SW 1271 (cell line): ENCODE measurements at places on chromosomes 11 and 22.

- DNase-seq = no peak
Measured at GRCh38 chr22:40511604-40512003, 124.9 kb downstream of the MRTFA start.

- no peak for DNase-seq
Measured at GRCh38 chr22:47997052-47997590, 1234.7 kb downstream of the TBC1D22A start.

GRCh38 chr11:69903211-69903610 is 84.0 kb upstream of the FGF3 start:
- DNase-seq = no peak

DNA sequence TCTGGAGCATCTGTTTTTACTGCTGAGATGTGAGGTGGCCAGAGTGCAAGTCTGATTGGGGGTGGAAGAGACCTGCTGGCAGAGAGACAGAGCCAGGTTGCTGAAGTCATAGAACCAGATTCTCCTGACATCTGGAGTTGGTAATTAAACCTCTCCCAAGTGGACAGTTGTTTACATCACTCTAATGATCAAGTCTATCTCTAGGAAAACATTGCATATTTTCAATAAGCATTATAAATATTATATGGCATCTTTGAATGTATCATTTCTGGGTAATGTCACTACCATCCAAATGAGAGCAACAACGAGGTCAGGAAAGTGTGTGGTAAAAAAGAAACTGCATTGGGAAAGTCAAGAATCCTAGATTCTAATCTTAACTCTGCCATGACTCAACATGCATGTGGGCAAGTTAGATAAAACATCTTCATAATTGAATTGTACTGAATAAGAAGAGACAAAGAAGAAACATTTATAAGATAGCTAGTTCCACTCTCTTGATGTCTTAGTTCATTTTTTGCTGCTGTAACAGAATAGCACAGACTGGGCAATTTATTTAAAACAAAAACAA is 351.2 kb upstream of the API5 start:
- no peak for DNase-seq

GRCh38 chr11:2290351-2290841 is 11.3 kb downstream of the C11orf21 start:
- DNase-seq = no peak

- no peak for DNase-seq
Measured at GRCh38 chr11:104467404-104467803, 303.5 kb upstream of the PDGFD start.

- DNase-seq = no peak
Measured at GRCh38 chr11:77512092-77512491, 38.2 kb upstream of the PAK1 start.

- no peak for DNase-seq
Measured at GRCh38 chr11:32438866-32439489, 3.6 kb upstream of the WT1 start.

- DNase-seq = no peak
Measured at GRCh38 chr11:44729713-44730112, 3.0 kb downstream of the TSPAN18 start.

DNA sequence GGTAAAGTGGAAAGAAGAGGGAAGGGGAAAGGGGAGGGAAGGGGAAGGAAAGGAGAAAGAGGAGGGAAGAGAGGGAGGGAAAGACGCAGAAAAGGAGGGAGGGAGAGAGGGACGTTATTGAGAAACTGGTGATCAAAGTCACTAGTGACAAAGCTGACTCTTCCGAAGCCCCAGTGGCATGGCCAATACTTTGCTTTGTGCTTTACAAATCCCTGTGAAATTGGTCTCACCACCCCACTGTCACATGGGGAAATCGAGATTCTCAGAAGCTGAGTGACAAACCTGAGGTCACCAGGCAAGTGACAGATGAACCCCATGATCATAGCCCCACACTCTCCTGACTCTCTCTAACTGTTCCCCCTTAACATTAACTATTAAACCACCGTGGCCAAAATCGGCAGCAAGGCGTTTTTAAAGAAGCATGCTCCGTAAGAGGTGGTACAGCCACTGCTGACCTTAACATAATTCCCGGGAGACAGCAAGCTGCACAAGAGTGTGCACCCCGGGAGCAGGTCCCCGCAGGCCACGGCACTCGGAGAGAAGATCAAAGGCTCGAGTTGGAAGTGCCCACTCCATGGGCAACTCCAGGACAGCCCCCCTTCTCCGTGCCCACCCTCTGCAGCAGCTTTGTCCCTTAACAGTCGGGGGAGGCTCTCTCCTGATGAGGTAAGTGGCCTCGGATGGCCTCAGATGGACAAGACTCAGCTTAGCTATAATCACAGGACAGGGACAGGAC is 34.8 kb downstream of the CELSR1 start:
- no peak for DNase-seq

- DNase-seq = no peak
Measured at GRCh38 chr22:20159076-20159475, 8.2 kb upstream of the CCDC188 start.

DNA sequence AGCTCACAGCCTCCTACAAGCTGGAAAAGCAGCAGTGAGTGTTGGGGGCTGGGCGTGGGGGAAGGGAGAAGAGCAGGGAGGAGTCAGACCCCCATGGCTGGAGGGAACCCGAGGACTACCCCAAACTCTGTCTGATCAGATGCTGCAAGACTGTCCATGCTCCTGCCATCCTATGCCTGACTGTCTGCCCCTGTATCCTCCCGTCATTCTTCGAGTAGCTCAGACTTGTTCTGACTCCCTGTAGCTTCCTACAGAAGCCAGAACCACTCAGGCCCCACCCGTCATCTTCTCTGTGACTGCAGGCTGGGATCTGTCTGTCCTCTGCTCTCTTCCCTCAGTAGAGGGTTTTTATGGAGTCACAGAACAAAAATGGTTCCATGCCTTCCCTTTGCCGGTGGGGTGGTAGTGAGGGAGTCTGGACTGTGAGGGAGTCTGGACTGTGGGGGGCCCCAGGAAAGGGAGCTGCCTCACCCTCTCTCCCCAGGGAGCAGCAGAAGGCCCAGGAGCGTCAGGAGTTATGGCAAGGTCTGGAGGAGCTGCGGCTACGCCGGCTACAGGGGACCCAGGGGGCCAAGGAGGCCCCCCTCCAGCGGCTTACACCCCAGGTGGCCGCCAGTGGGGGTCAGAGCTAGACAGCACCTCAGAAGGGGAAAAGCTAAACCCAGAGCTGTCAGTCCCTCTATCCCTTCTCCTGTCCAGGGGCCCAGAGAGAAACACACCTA is 2.3 kb downstream of the GPHA2 start:
- no peak for DNase-seq

DNA sequence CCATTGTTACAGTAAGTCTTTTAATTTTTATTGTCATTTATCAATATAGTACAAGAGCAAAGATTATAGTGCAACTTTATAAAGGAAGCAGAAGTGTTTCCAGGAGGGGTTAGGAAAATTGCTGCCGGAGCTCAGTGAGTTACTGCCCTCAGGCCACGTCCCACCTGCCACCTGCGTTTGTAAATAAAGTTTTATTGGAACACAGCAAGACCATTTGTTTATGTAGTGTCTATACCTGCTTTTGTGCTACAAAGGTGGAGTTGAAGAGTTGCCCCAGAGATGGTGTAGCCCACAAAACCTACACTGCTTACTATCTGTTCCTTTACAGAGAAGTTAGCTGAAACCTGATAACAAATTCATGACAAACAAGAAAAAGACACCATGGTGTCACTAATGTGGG is 437.8 kb upstream of the B3GAT1 start:
- DNase-seq = no peak

DNA sequence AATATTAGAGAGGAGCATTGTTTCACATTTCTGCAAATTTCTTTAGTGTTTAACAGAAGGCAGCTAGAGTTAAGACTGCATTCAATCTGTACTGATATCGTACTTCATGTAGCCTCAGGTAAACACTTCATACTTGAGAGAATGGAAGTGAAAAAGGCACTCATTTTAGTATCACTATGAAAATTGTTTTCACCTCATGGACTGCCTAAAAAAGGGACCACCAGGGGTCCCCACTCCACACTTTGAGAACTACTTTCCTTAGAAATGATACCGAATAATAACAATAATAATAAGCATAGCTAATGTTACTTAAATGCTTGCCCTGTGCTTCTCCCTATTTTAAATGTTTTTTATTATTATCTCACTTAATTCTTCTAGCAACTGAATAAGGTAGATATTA is 95.1 kb downstream of the BLID start:
- peak; percentile 18 for DNase-seq

- no peak for DNase-seq
Measured at GRCh38 chr11:115627071-115627470, 122.9 kb upstream of the CADM1 start.

GRCh38 chr22:36549033-36549432 is 20.1 kb upstream of the EIF3D start:
- DNase-seq = no peak

GRCh38 chr11:783581-784015 is 6.3 kb downstream of the CEND1 start:
- DNase-seq = no peak

- DNase-seq = no peak
Measured at GRCh38 chr11:22734628-22735345, 68.4 kb downstream of the GAS2 start.

GRCh38 chr11:117790279-117790678 is 6.7 kb downstream of the DSCAML1 start:
- DNase-seq = no peak

GRCh38 chr11:72812604-72812966 is 1.6 kb upstream of the ATG16L2 start:
- no peak for DNase-seq

DNA sequence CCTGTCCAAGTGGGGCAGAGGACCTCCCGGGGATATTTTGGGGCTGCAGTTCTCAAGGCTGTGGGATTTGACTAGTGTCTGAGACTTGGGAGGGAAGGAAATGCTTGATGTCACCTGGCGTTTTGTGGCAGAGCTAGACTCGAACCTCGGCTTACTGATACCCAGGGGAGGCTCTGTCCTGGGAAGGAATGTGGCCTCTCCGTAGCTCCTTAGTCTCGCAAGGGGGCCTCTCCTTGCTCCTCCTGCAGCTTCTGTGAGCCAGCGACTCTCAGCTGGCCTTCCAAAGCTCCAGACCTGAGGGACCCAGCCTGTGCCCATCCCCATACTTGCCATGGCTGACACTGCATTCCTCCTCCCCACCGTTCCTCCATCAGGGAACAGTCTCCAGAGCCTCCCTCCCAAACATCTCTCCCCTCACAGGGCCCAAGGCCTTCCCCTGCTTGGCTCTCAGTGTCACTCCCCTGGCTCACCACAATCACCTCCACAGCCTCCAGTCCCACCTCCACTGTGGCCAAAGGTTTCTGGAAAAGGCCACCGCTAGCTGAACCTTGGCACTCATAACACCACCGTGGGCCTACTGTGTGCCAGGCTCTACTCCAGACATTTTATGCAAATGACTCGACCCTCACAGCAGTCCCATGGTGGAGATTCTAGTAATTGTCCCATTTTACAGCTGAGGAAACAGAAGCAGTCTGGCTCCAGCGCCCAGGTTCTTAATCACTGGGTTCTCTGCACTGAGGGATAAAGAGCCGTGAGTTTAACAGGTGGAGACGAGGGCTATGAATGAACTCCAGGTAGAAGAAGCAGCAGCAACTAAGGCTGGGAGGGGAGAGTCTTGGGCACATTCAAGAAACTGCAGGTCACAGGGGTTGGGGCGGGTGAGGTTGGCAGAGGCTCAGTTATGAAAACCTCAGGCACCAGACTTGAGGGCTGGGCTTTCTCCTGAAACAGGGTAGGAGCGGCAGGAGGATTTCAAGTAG is 12.1 kb downstream of the P2RY2 start:
- DNase-seq = no peak

- no peak for DNase-seq
Measured at GRCh38 chr11:76642341-76642740, 28.2 kb downstream of the LRRC32 start.

GRCh38 chr11:33895752-33896137 is 3.9 kb upstream of the LMO2 start:
- no peak for DNase-seq

DNA sequence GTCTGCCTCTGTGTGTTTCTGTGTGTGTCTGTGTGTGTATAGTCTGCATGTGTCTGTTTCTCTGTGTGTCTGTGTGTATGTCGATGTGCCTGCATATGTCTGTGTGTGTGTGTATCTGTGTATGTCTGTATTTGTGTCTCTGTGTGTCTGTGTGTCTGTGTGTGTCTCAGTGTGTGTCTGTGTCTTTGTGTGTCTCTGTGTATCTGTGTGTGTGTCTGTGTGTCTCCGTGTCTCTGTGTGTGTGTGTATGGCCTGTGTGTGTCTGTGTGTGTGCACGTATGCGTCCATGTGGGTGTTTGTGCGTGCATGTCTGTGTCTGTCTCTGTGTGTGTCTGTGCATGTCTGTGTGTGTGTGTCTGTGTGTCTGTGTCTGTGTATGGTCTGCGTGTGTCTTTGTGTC is 439 bp downstream of the SNX32 start:
- no peak for DNase-seq

DNA sequence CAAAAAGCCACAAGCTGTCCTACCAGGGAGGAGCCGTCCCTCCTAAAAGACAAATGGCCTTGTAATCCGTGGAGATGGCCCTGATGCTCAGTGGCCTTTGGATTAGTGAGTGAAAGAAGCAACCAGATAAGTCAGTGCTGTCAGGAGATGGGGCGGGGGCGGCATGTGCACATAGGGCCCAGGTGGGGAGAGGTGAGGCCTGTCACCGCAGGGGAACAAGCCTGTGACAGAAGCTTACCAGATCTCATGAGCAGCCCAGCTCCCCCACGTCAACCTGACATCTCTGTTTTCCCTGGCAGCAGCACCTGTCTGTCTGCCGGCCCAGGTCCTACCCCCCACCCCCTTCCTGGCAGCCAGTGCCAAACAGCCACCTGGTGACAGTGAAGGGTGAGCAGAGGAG is 162.6 kb downstream of the BUD13 start:
- DNase-seq = no peak

DNA sequence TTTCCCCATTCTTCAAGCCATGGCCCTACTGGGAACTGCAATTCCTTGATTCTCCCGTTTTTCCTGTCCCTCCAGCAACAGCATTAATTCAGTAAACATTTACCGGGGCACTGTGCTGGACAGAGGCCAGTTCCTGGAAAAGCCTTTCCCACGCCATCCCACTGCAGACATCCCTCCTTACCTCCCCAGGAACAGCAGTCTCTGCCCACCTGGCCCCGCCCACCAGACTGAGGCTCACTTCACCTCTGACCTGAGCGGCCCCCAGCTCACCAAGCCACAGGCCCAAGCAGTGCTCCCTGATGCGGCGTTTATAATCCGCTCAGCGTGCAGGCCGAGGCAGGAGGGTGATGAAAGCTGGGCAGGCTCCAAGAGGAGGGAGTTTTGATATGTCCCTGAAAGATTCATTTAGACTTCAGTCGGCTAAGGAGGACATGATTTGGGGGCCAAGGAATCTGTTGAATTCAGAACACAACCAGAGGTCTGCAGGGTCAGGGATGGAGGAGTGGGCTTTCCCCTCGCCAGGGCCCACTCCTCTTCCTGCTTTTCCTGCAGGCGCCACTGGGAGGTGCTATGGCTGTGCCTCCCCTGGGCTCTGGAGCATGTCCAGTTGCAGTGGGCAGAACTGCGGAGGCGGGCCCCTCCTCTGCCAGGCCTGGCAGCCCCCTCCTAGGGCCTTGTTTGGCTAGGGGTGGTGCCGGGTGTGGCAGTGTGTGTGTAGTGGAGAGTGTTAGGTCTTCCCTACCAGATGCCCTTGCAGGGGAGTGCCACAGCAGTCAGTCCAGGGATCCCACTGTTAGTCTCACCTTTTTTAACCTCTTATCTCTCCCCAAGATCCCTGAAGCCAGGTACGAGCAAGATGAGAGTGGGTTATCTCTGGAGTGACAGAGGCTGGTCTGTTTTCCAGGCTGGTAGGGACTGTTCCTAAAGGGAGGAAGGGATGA is 1.4 kb upstream of the TAGLN start:
- no peak for DNase-seq
